ENCODE measurements at places on chromosomes 3 and 15. TPM values are rescaled to one million over a fixed set of nuclear protein-coding genes. Genes with fewer than 3 reads are reported as not detected.

BFSP2 gene
- not detected for total RNA-seq

DNA sequence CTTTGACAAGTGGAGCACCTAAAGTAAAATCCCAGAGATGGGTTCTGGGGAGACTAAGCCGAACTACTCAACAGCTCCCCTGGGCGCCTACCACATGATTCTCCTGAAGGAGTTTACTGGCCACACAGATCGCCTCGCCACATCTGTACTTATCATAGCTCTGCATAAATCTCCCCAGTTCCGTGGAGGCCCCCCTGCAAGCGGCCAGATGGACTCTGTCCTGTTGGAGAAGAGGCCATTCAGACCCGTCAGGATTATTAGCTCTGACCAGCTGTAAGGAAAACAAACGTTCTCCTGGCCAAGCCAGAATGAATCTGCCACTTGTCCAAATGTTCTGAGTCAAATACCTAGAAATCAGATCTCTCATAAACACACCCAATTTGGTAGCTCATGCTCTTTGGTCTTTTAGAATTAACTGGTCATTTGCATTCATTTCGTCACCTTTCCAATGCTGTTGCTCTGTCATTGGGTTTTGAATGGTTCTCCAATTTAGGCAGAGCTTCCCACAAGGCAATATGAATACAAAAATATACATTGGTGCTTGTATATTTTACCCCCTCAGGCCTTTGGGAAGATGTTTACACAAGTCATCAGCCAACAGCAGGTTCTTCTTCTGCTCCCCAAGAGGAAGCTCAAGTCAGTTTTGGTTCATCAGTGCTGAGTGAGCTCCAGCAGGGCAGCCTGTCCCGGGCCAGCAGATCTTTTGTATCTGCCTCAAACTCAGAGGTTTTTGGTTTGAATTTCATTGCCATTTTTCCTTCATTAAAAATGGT, 124.5 kb downstream of the THSD4 start:
- DNase-seq: no peak

CRTAP gene
- 140 TPM for total RNA-seq

- DNase-seq: no peak
Measured at GRCh38 chr3:150184426-150185071, 213.9 kb upstream of the PFN2 start.

DLEC1 gene
- 0.49 TPM for total RNA-seq

DNA sequence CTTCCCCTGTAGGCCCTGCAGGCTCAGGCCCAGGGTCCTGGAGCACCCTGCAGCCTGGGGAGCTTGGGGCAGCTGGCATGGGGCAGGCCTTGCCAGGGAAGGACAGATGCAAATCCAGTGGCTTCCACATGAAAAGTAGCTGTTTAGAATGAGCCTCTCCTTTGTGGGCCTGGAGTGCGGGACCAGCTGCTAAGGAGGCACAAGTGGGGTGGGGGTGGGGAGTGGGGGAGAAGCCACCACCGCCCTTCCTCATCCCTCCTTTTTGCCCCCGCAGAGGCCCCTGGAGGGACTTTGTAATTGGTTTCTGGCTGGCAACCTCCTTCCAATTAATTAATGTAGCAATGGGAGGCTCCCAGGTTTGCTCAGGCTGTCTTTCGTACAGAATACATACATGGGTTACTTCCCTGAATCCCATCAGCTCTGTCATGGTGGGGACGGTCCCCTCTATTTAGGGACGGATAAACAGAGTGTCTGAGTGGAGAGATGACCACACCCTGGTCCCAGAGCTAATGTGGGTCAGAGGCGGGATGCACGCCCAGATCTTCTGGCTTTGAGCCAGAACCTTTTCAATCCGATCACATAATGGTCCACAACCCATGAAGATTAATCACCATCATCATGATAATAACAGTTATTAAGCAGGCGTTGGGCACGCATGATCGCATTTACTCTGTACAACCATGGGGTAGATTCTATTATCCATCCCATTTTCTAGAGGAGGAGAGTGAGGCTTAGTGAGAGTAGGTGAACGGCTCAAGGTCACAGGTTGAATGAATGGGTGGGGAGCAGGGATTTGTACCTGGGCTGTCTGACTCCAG, 6.2 kb downstream of the CORO2B start:
- DNase-seq: no peak

DNA sequence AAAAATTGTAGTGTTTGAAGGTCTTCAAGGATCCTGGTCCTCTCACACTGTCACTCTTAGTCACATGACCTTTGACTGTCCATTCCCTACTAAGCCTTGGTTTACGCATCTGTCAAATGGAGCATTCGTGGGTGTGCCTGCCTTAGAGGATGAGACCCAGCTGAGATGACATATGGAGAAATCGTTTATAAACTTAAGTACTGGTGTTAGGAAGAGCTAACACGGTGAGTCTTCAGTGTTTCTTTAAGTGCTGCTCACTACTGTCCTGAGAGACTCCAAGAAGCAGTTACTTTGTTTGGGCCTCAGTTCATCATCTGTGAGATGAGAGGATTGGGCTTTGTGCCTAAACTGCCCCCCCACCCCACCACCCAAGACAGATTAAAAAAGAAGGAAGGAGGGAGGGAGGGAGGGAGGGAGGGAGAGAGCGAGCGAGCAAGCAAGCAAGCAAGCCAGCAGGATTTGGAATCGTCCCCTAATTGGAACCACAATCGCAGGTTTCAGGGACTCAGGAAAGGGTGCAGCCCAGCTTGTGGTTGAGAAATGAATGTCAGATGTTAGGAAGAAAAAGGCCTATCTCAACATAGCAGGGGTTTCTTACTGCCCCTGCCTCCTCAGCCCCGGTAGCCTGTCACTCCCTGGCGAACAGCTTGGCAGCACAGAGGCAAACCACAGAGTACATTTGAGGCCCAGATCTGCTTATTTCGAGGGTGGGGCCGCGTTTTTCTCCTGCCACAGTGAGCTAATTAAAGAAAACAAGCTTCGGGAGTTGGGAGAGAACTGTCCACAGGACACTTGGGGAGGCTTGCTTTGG, 32.7 kb downstream of the SMAD3 start:
- DNase-seq: peak; percentile 84

GRCh38 chr15:31302778-31303725, 23.6 kb upstream of the KLF13 start:
- no peak for DNase-seq

- no peak for DNase-seq
Measured at GRCh38 chr3:104279617-104280016, 1087.1 kb upstream of the ALCAM start.

CHDH gene
- 0.99 TPM for total RNA-seq

DNA sequence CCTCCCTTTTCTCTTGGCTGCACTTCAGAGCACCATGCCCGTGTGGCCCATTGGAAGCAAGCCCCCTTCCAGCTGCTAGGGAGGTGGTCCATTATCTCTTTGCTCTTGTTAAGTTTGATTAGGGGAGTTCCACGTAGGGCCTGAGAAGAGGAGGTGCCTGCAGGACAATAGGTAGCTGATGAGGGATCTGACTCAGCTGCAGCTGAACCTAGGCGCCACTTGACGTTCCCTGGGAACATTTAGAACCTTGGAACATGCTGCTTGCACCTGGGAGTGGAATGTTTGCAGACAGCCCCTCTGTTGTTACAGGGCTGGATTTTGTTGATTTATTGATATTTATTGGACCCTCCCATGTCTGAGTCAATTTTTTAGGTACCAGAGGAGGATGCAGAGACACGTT, 4.7 kb downstream of the SMAD3 start:
- no peak for DNase-seq

PRTG gene
- 1.5 TPM for total RNA-seq

POMGNT2 gene
- 9.0 TPM for total RNA-seq

DNA sequence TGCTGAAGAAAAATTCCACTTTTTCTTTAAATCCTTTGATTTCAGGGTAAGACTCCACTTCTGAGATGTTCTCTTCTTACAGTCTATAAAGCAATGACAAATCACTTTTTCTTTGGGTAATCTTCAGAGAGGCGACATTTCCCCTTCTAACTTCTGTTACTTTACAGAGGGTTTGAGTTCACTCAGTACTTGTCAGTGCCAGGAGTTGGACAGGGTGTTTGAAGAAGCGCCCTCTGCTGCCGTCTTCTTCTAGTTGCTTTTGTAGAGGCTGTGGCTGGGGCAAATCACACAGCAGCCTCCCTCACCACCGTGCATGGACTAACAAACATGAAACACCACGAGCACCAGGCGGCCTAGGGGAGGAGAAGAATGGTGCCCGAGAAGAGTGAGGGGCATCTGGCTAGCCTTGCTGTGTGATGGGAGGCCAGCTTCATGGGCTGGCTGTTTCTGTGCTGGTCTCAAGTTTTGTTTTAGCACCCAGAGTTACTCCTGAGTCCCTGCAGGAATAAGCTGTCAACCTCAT, at the start of gene CD80:
TSS of gene CD80 (minus strand) at position 174 of the 523 bp plus-strand sequence. CDS start 1,886 bp downstream, outside the sequence.
- DNase-seq: no peak
